ENCODE measurements at places on chromosomes 1 and 21.

DNA sequence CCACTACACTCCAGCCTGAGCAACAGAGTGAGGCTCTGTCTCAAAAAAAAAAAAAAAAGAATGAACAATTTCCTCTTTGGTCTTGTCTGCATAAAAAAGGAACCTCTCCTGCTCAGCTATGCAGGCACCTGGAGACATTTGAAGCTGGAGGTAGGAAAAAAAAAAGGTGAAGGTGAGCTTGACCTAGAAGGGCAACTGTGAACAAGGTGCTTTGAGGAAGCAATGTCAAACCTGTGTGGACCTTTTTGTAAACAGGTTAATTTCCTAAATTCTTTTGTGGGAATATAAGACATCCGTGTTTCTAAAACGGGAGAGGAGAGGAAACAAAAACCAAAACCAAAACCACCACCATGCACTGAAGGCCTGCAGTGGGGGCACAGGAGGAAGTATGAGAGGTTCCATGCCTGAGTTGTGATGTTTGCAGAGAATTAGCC, 77.5 kb downstream of the SLC45A1 start:
- DNase-seq, result no peak

DNA sequence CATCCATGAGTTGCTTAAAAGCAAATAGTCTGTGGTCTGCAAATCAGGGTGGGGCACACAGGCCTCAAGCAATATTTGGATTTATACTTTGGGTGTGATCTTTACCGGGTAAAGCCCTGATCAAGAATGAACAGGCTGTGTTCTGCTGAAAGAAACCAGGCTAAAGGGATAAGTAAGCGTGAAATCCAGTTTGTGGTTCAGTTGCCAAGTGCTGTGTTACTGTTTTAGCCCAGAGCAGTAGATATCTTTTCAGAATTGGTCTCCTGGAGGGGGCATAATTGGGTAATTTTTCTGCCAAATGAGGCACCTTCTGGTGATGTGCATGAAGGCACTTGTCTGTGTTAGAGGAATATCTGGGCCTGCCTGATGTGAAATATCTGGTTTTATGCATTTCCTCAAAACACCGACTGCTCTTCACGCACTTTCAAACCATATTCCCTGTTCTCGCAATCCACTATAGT, 21.4 kb downstream of the AIM2 start:
- DNase-seq, result no peak

GRCh38 chr1:3460672-3461131, 6.2 kb downstream of the ARHGEF16 start:
- DNase-seq, result no peak

DNA sequence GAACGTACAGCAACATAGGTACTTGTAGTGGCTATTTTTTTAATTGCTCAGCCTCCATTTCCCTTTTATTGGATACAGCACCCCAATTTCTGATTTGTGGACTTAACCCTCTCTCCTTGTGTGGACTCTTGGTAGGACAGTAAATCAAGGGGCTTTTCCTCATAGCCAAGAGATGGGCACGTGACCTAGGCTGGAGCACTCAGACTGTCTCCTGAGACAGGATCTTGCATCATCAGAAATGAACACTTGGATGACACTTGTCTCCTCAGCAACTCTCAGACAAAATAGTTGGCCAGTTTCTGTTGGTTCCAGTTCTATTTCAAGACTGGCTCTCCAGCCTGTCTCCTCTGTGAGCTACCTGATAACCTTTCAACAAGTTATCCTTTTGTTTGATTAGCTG, 112.9 kb upstream of the ZNF678 start:
- no peak for DNase-seq

DNA sequence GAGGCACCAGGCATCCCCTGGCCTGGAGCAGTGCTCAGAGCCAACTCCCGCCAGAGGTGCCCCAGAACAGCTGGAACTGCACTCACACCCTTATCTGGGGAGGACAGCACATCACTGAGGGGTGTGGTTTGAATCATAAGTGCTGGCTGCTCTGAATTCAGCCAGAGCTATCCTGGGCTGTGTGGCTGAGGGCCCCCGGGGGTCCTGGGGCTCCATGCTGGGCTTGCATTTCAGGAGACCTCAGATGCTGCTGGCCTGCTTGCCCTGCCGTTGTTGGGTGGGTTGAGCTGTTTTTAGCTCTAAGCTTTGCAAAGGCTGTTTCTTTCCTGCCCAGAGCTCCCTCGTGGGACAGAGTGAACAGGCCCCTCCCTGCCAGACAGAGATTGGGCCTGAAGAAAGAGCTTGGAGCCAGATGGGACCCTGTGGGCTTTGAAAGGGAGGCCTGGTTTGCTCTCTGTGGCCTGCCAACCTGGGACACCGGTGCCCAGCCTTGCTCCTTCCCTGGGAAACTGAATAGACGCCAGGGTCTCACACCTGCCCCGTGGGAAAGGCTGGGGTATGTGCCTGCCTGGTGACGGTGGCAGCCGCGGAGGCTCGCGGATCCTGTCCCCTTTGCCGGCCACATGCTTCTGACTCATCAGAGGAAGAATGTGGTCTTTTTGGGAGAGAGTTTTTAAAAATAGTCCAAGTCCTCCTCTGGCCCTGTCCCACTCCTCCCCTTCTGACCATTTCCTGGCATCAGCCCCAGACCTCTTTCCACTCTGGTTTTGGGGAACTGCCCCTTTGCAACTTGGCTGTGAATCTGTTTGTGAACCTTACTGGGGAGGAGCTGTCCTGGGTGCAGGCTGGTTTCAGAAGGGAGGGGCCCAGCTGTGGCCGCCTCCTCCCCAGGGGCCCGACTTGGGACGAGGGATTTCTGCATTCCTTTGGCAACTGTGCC, 30.0 kb downstream of the ARHGEF10L start:
- DNase-seq, result no peak

DNA sequence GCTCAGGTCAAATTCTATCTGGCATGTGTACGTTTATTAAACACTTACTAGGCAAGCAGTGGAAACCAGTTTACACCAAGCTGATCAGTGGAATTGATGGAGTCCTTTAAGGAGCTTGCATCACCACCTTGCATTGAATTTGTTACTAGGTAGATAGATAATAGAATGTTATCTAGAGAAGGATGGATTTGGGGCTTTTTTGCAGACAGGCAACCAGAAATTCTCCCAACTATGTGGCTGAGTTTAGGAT, 44.9 kb downstream of the HHAT start:
- DNase-seq, result no peak

- DNase-seq, result peak; percentile 56
These were observed 8.0 kb upstream of the MACF1 start for GRCh38 chr1:39196244-39197215.

DNA sequence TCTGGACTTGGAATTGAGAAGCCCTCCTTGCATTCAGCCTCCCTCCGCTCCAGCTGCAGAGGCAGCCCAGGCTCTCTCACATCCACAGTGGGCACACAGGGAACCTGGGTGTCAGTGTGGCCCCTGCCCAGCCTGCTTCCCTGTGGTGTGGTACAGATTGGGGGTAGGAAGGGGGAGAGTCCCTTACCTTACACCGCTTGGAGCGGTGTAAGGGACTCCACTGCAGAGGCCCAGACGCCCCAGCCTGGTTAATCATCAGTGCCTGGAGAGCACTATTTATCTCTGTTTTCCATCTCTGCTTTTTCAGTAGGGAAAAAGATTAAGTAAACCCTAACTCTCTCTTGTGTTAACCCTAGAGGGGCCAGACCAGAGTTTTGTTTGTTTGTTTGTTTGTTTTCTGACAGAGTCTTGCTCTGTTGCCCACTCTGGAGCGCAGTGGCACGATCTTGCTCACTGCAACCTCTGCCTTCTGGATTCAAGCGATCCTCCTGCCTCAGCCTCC, 803 bp upstream of the RHBG start:
- no peak for DNase-seq

DNA sequence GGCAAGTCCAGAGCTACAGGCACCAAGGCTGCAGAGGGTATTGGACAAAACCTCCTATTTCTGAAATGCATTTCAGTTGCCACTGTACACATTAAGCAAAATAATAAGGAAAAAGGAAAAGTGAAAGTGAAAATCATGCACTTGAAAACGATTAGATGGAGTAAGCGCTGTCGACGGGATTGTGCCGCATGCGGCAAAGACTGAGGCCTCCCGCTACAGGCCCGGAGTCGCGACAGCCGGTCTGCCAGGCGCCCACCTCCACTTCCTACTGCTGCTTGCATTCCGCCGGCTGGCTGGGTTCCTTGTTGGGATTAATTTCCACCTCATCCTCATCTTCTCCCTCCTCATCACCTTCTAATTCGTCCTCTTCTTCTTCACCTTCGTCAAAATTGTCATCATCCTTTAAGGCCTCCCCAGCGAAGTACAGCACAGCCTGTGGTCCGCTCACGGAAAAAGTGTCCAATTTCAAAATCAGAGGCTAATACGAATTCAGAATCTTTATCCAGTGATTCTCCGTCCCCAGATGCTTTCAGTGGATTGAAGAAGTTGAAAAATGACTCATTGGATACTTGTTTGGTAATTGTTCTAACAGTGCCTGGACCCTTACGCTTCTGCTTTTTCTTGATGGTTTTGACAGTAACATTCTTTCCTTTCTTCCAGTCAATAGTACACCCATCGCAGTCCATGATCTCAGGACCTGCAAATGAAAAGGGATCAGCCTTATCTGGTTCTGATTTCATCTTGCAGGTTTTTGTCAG, 38.0 kb downstream of the CD58 start:
- no peak for DNase-seq

DNA sequence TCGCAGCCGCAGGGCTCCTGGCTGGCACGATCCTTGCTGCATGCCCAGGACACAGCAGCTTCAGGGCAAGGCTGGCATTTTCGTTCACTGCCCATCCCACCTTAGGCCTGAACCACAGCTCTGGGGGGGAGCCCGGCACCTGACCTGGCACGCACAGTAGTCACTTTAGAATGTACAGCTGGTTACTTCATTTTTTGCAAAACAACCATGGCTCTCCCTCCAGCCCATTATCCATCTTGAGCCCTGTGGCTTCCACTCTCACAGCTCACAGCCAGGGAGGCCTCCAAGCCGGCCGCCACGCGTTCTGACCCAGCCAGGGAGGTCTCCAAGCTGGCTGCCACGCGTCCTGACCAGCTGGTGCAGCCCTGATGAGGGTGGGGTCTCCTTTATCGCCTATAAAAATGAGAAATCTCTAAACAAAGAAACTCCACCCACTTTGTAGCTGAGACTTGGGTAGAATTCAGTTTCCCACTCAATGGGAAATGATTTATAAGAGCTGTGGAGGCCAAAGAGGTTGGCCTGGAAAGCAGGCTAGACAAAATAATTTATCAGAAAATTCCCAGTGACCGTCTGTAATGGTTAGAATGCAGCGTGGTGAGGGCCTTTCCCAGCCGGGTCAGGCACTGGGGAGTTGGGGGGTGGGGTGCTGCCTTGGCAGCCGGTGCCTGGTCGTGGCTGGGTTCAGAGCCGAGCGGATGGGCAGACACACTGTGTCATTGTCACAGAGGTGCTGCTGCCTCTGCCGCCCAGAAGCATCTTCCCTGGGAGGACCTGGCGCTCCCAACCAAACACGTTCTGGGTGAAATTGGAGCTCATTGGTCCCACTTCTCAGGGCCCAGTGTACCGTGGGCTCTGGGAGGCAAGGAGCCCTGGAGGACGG, 54.6 kb upstream of the ACTRT2 start:
- no peak for DNase-seq

DNA sequence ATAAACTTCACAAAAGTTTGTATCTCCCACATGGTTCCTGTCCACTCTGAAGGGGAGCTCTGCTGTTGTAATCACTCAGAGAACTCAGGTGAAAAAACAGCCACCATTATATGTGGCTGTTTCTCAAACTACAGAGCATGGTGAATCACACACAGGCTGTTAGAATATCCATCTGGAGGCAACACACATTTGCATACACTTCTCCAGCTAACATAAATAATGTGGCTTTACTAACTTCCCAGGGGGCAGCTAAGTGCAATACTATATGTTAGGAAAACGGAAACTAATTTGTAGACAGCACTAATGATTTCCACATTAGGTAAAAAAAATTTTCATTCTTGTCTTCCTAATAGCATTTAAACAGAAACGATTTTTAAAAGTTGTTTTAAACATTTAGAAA, 49.3 kb downstream of the PTGFR start:
- no peak for DNase-seq

- DNase-seq, result no peak
These were observed 7.2 kb upstream of the SMIM12 start for GRCh38 chr1:34866762-34867109.

GRCh38 chr1:75074831-75075395, 59.3 kb upstream of the LHX8 start:
- DNase-seq, result no peak

- DNase-seq, result no peak
These were observed 57.6 kb upstream of the FMO3 start for GRCh38 chr1:171032822-171033702.

DNA sequence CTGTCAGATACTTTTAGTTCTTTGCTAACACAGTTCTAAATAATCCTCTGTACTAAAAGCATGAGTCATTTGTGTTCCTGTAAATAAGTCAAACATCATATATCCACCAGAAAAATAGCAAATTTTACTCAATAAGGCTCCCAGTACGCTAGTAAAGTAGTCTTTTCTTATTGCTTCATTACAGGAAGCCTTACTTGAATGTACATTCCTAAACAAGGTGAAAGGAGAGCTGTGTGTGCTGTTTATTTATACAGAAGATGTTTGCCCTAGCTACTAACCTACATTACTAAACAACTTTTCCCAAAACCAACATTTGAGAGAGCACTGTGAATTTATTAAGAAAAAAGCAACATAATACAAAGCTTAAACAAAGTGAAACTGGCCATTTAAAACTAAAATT, 52.0 kb downstream of the ZNHIT6 start:
- no peak for DNase-seq

DNA sequence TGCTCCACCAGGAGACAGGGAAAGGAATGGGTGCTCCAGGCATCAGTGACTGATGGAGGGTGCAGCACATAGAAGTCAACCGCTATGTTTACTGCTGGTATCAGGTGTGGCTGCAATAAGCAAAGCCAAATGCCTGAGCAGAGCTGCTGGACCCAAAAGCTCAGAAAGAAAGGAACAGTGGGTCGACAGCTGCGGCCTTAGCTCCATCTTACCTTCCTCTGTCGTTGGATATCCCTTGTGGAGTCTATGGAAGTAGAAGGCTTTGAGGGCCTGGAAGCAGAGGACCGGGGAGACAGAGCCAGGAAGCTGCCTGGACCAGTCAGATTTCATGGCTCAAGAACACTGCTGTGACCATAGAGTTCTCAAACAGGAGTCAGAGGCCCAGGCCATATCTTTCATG, 45.3 kb downstream of the RIMS3 start:
- DNase-seq, result no peak

GRCh38 chr1:154628121-154628405, 20.1 kb upstream of the ADAR start:
- no peak for DNase-seq

- DNase-seq, result no peak
These were observed 7.1 kb downstream of the SUMO3 start for GRCh38 chr21:44810779-44811178.

Data from T follicular helper cell (primary cell).